ENCODE measurements at places on chromosomes 3 and 15.

DNA sequence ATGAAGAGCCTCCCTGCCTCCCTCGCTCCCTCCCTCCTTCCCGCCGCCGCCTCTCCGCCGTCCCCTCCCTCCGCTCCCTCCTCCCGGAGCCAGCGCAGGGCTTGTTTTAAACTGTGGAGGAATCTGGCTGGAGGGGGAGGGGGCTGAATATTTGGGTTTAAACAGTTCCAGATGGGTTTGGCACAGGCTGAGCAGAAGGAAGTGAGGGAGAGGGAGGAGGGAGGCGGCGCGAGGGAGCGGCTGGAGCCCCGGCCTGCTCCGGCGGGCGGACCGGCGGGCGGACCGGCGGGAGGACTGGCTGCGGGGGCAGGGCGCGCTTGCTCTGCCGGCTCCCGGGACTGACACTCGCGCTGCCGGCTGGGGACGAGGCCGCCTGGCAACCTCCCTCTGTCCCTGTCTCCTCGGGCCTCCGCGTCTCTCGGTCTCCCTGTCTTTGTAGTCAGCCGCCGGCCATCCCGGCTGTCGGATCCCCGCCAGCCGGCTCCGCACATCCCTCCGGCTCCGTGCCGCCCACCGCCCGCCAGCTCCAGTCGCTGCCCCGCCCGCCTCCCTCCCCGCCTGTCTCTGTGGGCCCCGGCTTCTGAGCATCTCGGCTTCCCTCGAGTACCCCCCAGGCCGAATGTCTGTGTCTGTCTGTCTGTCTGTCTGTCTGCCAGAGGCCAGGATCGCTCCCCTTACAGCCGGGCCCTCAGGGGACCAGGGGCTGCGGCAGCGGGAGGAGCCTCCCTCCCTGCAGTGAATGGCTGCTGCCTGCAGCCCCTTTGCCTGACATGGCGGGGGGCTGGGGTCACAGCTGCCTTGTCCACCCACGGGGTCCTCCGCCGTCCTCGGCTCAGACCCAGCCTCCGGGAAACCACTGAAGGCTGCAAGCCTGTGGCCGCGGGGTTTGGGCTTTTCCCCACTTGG lies 7.6 kb downstream of the EPHB3 start:
- DNase-seq = no peak

DNA sequence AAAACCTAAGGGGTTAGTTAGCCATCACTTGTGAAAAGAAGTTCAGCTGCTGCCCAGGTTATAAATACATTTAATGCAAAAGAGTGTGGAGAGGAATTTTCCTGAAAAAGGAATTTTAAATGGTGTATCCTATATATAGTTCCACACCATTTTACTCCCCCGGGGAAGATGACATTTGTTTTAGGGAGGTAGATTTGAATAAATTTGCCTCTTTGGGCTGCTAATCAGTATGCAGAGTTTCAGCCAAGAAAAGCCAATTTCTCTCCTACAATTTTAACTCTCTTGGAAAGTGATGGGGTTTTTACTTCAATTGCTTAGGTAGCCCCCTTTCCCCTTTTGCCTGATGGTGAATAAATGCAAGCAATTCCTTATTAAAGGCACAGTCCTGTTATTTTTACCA lies 161.2 kb downstream of the OTOL1 start:
- no peak for DNase-seq

GRCh38 chr3:83224101-83224868 lies 1462.8 kb upstream of the GBE1 start:
- no peak for DNase-seq

DNA sequence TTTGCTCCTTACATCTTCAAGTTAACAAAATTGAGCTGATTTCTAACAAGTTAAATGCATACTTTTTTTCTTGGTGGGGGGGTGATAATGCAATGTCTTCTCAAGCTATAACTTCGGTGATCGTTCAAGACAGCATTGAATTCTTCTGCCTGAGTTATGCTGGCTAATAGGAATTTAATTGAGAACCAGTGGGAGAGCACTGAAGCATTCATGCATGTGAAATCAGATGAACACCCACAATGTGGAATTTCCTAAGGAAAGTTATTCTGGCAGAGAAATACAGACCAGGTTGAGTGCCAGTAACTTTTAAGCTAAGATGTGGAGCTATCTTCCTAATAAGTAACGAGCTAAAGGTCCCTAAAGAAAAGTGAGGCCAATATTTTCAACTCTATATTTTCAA lies 3.0 kb downstream of the SPATA16 start:
- DNase-seq = no peak

- no peak for DNase-seq
These were observed 343.4 kb downstream of the TBC1D5 start for GRCh38 chr3:17398959-17399551.

DNA sequence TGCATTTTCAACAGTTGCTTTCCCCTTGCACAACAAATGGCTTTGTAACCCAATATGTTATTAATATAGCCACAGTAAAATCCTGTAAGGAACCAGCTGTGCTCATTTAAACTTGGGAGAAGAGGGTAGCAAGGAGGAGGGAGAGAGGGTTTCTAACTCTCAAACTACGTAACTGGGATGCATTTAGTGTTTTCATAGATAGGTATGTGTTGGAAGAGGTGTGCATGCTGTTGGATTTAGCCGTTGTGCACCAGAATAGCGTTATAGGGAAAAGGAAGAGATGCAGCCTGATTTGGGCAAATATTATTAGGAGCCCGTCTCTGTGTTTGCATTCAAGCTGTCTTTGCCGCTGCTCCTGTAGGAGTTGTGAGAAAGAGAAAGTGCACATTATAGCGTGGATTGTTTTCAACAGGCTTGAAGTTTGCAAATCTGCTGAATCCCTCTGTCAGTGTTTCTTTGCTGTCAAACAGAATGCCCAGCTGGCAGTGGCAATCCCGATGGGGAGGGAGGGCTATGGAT lies 39.4 kb downstream of the ARPP21 start:
- DNase-seq = no peak

- no peak for DNase-seq
These were observed 727.8 kb downstream of the NLGN1 start for GRCh38 chr3:174125267-174125824.

GRCh38 chr3:55538158-55538557 lies 51.1 kb upstream of the WNT5A start:
- no peak for DNase-seq

DNA sequence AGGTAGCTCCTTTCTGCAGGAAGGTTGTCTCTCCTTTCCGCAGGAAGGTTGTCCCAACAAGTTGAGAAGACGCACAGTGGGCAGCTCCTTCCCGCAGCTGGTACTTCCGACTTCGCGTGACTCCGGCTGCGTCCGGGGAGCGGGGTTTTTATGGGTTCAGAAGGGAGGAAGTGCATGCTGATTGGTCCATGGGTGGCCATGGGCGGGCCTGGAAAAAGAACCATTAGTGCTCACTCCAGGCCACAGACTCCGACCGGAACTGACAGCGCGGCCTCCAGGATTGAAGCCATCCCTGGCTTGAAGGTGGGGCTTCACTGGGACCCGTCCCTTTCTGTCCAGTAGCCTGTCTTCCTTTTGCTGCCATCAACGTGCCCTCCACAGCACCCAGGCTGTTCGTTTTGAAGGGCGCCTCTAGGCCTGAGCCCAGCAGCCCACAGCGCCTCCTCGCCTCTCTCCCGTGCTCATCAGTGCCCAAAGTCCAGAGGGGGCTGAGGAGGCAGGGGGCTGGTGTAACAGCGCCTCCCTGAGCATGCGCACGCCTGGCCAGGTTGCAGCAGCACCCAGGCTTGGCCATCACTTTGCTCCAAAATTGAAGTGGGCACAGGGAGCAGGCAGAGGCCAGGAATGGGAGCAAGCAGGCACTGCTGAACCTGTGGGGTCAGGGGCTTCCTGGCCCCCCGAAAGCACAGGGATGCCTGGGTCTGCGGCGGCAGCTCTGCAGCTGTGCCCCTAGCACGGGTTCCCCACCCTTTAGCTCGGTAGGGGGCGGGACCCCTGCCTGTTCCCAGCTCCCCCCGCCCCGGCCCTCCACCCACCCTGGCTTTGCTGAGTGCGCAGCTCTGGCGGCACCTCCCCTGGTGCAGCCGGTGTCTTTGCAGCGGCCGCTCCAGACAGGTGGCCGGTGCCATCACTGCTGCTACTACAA lies 330.6 kb upstream of the MCTP2 start:
- DNase-seq = no peak

- DNase-seq = no peak
These were observed 169.1 kb upstream of the SEMA6D start for GRCh38 chr15:47548231-47548630.

DNA sequence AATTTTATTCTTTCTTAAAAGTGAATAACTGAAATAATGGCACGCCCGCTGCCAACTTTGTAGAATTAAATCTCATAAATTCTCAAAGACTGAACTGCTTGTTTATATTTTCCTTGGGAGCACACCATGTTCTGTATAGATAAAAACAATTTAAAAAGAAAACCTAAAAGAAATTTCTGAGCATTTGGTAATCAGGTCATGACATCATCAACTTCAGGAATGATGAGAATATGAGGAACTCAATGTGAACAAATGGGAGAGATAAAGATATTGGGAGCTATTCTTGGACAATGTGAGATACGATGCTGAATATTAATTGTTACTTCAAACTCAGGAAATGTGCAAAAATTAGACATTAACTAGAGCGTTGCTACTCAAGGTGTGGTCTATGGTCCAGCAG lies 10.0 kb upstream of the VGLL3 start:
- DNase-seq = no peak

DNA sequence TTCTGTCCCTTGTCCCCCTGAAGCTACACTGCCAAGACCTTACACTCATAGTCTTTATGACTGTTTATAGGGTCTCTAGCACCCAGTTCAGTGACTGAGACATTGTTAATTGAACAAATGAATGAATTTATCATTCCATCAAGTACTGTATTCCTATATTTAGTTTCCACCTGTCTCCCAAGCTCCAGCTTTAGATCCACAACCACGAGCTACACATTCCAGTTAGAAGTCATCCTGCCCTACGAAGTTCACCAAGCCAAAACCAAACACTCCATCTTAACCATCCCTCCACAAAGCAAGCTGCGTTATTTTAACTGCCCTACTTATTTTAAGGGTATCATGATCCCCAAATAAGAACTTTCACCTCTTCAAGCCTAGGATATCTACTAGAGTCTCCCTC lies 31.3 kb downstream of the TNIK start:
- DNase-seq = no peak

DNA sequence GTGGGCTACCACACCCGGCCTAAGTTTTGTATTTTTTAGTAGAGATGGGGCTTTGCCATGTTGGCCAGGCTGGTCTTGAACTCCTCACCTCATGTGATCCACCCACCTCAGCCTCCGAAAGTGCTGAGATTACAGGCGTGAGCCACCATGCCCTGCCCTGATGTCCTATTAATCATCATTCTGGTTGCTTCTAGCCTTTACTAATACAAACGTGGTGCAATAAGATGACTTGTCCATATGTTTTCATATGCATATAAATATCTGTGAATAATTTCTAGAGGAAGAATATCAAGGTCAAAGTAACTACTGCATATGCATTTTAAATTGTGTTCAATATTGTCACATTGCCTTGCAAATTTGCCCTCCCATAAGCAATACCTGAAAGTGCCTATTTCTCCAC lies 25.5 kb upstream of the PDHB start:
- no peak for DNase-seq

GRCh38 chr3:156664831-156665178 lies 9.6 kb upstream of the TIPARP start:
- DNase-seq = no peak

GRCh38 chr3:52350416-52350815 lies 34.3 kb downstream of the DNAH1 start:
- DNase-seq = no peak

DNA sequence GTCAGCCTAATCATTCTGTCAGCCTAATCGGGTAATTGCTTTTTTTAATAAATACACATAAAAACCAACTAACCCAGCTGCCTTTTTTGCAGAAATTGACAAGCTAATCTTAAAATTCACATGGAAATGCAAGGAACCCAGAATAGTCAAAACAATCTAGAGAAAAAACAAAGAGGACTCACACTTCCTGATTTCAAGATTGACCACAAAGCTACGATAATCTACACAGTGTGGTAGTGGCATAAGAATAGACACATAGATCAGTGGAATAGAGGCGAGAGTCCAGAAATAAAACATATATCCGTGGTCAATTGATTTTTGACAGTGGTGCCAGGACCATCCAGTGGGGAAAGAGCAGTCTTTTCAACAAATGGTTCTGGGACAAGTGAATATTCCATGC lies 2.4 kb upstream of the C3orf20 start:
- no peak for DNase-seq

DNA sequence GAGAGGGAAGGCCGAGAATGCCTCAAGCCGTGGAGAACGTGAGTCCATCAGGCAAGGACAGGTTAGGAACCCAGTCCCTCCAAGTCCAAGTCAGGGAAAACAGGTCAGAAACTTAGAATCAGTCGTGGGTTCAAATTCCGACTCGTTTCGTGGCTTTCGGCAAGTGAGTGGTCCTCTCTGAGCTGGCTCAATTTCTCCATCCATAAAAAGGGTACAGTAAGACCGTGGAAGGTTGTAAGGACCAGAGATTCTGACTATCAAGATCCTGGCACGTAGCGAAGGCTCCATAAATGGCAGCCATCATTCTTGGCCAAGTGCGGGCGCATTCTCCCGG lies 604 bp upstream of the MED12L start:
- no peak for DNase-seq

- DNase-seq = no peak
These were observed 3.6 kb upstream of the AGTR1 start for GRCh38 chr3:148694116-148694515.

- DNase-seq = no peak
These were observed 230.0 kb upstream of the LYSMD4 start for GRCh38 chr15:99963096-99963825.

GRCh38 chr15:41930221-41930866 lies 36.5 kb upstream of the SPTBN5 start:
- no peak for DNase-seq

GRCh38 chr15:30062881-30063280 lies 19.9 kb upstream of the GOLGA8J start:
- no peak for DNase-seq

DNA sequence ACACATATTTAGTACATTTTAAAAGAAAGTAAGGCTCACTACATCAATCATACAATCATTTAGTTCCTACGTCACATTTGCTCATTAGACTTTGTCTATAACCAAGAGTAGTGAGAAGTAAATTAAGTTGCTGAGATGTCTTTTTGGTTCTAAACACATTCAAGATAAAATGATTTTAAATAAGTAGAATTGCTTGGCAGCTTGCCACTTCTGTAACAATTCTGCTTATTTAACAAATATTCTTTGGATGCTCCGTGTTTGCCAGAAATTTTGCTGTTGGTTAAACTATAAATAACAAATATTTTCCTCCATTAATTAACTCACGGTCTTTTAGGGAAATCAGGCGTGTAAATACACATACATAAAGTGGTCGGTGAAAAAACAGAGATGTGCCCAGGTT lies 18.3 kb downstream of the SUCNR1 start:
- DNase-seq = no peak

DNA sequence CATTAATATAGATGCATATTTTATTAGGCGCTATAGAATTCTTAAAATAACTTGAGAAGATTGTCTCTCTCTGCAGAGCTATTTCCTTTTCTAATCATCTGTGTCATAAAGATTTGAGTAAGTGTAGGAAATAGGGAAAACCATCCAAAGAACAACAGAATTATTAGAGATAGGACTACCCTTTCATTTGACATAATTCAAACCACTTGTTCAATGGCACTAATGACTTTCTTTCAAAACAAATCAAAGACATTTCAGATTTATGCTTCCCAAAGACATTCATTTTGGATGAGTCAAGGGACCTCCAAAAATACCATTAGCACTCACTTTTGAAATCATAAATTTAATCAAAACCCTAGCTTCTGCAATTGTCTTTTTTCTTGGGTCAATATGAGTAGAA lies 29.5 kb downstream of the PRICKLE2 start:
- no peak for DNase-seq
